ENCODE measurements at places on chromosomes 16 and 17. TPM values are rescaled to one million over a fixed set of nuclear protein-coding genes. Genes with fewer than 3 reads are reported as not detected.

The ATP2C2 gene
- 30.5 TPM for total RNA-seq

The GLIS2 gene
- 24.5 TPM for total RNA-seq

The CCL1 gene
- total RNA-seq: not detected

The CA7 gene
- not detected for total RNA-seq

The KRT40 gene
- total RNA-seq: not detected

The TMC8 gene
- 1.1 TPM for total RNA-seq

The WBP2 gene
- total RNA-seq: 126 TPM

DNA sequence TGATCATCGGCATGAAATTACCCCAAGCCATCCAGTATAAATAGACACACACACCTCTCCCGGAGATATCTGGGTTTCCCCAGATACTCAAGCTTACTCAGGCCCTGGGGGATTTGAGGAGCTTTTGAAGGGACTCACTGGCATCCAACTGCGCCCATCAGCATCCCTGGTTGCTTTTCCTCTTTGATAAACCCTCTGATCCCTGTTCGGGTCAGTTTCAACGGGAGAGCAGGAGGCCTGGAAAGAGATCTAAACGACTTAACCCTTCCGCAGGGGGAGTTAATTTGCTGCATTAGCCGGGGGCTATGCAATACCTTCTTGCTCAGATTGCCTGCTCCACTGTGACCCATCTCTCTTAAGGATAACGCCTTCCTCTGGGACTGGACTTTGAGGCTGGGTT, 76.6 kb downstream of the MAF start:
- DNase-seq: no peak

- no peak for DNase-seq
These were observed 491 bp downstream of the POLR2C start for GRCh38 chr16:57462978-57463362.

- DNase-seq: no peak
These were observed 16.7 kb upstream of the MLKL start for GRCh38 chr16:74717367-74717766.

DNA sequence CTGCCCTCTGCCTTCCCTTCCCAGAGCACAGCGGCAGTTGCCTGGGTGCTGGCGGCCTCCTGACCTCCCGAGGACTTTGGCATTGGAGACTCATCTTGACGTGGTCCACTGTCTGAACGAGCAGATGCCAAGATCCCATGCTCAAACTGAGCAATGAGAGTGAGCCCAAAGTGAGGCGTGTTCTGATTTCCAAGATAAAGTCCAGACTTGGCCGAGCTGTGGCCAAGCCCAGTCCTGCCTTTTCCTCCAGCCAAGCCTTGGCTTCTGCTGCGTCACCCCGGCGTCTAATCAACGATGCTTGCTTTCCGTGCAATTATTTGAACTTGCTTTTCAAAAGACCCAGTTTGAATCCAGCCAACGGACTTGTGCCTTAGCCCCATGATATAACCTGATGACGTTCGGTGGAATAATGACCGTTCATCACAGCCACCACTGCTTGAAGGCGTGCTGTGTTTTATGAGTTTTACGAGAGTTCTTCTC, 179.2 kb downstream of the IRF8 start:
- no peak for DNase-seq

DNA sequence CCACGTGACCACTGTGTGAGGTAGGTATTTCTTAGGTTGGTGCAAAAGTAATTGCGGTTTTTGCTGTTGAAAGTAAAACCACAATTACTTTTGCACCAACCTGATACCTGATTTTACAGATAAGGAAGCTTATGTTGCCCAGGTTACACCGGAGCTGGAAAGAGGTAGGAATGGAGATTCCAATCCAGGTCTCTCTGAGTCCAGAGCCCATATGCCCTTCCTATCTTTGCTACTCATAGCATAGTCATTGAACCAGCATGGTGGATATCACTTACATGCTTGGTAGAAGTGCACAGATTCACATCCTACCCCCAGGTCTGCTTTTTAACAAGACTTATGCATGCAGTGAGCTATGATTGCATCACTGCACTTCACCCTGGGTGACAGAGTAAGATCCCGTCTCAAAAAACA, 61.8 kb downstream of the ARSG start:
- no peak for DNase-seq
